ENCODE measurements at places on chromosomes 4 and X.

GRCh38 chrX:18668071-18668835, 3.7 kb downstream of the RS1 start:
- no peak for DNase-seq

DNA sequence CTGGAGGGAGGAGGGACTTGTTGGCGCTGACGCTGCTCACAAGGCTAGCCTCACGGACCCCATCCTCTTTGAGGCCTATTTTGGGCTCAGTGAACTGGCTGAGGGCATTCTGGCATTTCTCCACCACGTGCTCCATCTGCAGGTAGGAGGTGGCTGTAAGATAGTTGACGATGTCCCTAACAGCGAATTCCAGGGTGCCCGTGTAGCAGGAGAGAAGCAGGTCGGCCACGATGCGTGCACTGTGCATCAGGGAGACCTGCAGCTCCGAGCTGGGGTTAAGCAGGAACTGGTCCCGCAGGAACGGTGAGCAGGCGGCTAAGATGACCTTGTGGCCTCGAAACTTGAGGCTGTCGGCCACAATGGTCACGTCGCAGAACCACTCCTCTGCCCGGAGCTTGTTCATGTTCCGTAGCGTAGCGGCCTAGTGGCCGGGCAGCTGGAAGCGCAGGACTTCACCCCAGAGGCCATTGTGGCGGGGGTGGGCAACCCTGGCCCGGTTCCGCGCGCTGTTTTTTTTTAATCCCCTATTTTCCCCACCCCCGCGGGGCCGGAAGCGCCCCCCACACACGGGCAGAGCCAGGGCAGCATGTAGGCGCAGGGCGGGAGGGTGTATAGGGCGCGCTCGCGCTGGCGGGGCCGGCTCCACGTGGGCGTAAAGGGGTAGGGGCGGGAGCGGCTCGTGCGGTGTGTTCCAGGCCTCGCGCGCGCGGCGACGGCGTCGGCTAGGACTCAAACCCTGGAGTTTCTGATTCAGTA, 73.2 kb downstream of the UBE2K start:
- DNase-seq = no peak

DNA sequence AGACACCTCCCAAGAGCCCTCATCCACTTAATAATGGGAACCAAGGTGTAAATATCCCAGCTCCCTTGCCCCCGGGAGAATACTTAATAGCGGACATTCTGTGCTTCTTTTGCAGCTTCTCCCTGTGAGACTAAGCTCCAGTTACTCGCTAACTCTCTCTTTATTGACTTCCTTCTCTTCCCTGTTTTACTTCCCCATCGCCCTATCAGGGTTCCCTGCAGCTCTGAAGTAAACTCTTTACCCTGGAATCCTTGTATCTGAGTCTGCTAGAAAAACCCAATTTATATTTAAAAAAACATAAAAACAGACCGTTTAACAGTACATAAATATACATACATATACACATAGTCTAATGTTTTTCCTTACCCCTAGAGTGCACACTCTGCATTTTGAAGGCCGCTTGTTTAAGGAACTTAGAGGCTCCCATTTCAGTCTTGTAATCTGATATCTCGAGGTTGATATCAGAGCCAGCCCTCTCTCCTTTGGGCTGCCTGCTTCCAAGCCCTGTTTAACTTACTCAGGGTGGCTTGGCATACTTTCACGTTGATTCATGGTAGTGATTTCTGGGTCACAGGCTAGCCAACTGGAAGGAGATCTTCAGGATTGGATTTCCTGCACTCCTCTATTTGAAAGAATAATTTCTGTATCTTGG, 177.4 kb upstream of the SCML1 start:
- DNase-seq = no peak

- DNase-seq = no peak
Observed at GRCh38 chrX:125826774-125827451, 339.2 kb downstream of the DCAF12L2 start.

GRCh38 chr4:40675166-40675565, 45.5 kb upstream of the RBM47 start:
- DNase-seq = no peak

- DNase-seq = no peak
Observed at GRCh38 chr4:185127021-185127925, 15.8 kb upstream of the SLC25A4 start.

GRCh38 chr4:373062-373839, 35.6 kb downstream of the ZNF141 start:
- DNase-seq = no peak
